ENCODE measurements at places on chromosomes 4 and X. TPM values are rescaled to one million over a fixed set of nuclear protein-coding genes. Genes with fewer than 3 reads are reported as not detected.
A peak's percentile ranks its signal among the peaks of the same experiment; 100 is the strongest.

GCNA gene
- 0.95 TPM for total RNA-seq

DNA sequence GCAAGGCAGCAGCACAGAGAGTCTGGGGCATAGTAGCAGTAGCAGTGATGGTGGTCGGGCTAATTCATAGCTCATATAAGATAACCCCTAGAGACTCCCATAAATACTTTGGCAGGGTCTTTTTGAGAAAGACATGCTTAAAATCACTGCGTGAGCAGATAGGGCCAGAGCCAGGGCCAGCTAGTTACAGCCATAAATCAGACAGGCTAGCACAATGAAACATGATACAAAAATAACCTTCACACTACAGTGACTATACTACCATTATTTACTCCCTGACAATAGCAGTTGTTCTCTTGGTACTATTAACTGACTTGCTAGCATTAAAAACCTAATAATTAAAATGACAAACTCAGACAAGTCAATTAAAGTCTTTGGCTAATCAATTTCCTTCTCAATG lies 295.9 kb downstream of the SMARCA1 start:
- no peak for DNase-seq
- H3K4me1 ChIP-seq, result no peaks in the 10 kb centered on the region
- no peaks in the 10 kb centered on the region for H3K27me3 ChIP-seq
- no peak overlapping the region for H3K4me3 ChIP-seq
- no peaks in the 10 kb centered on the region for H3K36me3 ChIP-seq

VCX3A gene
- not detected for total RNA-seq

DNA sequence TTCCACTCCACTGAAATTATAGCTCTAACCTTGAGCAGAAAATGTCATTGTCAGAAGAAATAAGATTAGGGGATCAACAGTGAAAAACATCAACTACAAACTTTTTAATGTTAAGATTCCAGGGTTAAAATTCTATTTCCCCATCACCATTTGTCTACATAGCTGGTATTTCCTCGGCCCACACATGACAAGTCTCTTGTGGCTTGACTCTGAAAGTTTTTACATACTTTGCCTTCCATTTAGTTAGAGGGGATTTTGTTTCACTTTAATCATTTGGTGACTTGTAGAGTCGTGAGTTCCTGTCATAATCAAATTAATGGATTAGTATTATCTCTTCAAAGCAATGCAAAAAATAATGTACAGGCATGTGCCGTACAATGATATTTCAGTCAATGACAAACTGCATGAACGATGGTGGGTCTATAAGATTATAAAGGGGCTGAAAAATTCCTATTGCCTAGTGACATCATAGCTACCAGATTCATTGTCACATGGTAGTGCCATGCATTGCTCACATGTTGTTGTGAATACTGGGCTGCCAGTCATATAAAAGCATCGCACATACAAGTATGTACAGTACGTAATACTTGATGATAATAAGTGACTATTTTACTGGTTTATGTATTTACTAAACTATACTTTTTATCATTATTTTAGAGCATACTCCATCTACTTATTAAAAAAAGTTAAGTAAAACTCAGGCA lies 72.0 kb downstream of the ING2 start:
- no peaks in the 10 kb centered on the region for H3K27me3 ChIP-seq
- no peaks in the 10 kb centered on the region for H3K36me3 ChIP-seq
- no peaks in the 10 kb centered on the region for H3K4me1 ChIP-seq
- no peak overlapping the region for H3K27ac ChIP-seq
- H3K4me3 ChIP-seq, result no peak overlapping the region

- no peaks in the 10 kb centered on the region for H3K4me1 ChIP-seq
- no peak for DNase-seq
- H3K4me3 ChIP-seq, result no peak overlapping the region
- no peaks in the 10 kb centered on the region for H3K36me3 ChIP-seq
These were observed 992.2 kb downstream of the ARAP2 start for GRCh38 chr4:35252071-35252470.

GRCh38 chr4:138494116-138494515 lies 252.0 kb upstream of the SLC7A11 start:
- H3K4me3 ChIP-seq, result no peak overlapping the region
- DNase-seq, result no peak
- H3K27me3 ChIP-seq, result no peaks in the 10 kb centered on the region

DNA sequence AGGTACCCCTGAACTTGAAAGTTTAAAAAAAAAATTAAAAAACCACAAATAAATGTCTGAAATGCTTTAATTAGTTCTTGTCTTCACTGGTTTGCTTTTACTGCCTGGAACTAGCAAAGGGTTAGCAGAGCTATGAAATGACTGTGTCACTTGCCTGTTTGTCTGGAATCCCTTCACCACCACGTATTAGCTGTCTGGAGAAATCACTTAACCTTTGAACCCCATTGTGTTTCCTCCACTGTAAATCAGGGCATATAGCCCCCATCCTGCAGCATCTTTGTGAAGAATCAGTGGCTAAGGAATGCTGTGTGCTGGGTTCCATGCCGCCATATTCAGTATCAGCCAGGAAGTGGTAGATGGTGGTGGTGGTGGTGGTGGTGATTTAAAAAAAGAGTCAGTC lies 6.3 kb downstream of the CYTL1 start:
- no peaks in the 10 kb centered on the region for H3K4me1 ChIP-seq
- no peak for DNase-seq
- peaks cover under 1% of the 10 kb centered on the region for H3K27me3 ChIP-seq
- no peaks in the 10 kb centered on the region for H3K36me3 ChIP-seq
- H3K27ac ChIP-seq, result no peak overlapping the region

ELF4 gene
- 2.3 TPM for total RNA-seq

DNA sequence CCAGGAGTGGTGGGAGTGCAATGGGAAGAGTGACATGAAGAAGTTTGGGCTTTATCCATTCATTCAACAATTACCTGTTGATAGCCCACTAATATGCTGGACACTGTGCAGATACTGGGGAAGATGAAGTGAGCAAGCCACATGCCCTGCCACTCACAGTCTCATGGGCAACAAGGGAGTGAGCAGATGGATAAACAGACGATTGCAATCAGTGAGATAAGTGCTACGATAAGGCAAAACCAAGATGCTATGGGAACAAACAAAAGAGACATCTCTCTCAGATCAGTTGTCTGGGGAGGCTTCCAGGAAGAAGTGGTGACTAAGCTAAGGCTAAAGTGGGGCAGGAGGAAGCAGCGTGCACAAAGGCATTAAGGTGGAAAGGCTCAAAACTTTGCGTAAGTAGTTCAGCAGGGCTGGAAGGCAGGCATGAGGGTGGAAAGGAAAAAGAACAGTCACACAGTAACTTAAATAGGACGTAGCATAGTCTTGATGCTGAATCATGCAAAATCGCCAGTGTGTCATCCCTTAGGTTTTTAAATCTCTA lies 31.7 kb downstream of the GAB3 start:
- no peak for DNase-seq
- H3K27me3 ChIP-seq, result no peaks in the 10 kb centered on the region
- no peak overlapping the region for H3K27ac ChIP-seq
- H3K36me3 ChIP-seq, result no peaks in the 10 kb centered on the region
- H3K4me1 ChIP-seq, result no peaks in the 10 kb centered on the region

GRCh38 chr4:48653217-48654014 lies 126.7 kb downstream of the FRYL start:
- peak overlapping the region; percentile 76 for H3K27ac ChIP-seq
- peak overlapping the region; percentile 44 for H3K4me3 ChIP-seq
- no peaks in the 10 kb centered on the region for H3K36me3 ChIP-seq
- H3K4me1 ChIP-seq, result peaks cover 40% of the 10 kb centered on the region
- DNase-seq, result peak; percentile 29

GLUD2 gene
- 0.51 TPM for total RNA-seq

- H3K36me3 ChIP-seq, result no peaks in the 10 kb centered on the region
- DNase-seq, result no peak
- H3K4me1 ChIP-seq, result no peaks in the 10 kb centered on the region
- H3K27me3 ChIP-seq, result no peaks in the 10 kb centered on the region
- no peak overlapping the region for H3K4me3 ChIP-seq
- no peak overlapping the region for H3K27ac ChIP-seq
These were observed 129.3 kb downstream of the BMPR1B start for GRCh38 chr4:94887027-94887426.

DNA sequence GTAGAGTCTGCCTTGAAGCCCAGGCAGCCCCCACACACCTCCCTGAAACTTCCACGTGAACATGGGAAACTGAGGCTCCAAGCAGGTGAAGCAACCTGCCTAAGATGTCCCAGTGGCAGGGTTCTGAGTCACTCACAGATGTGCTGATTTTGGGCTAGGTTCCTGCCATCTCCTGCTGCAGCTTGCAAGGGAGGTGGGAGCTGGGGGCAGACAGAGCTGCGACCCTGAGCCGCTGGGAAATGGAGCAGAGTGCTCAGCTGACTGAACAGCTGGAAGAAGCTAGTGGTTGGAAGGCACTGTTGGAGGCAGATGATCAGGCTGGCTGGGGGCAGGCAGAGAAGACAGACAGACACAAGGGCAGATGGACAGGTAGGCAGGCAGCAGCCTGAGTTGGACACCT lies 3.6 kb upstream of the FATE1 start:
- H3K4me3 ChIP-seq, result no peak overlapping the region
- H3K4me1 ChIP-seq, result no peaks in the 10 kb centered on the region
- no peak overlapping the region for H3K27ac ChIP-seq
- H3K27me3 ChIP-seq, result no peaks in the 10 kb centered on the region
- no peaks in the 10 kb centered on the region for H3K36me3 ChIP-seq

POF1B gene
- total RNA-seq, result 0.51 TPM

DNA sequence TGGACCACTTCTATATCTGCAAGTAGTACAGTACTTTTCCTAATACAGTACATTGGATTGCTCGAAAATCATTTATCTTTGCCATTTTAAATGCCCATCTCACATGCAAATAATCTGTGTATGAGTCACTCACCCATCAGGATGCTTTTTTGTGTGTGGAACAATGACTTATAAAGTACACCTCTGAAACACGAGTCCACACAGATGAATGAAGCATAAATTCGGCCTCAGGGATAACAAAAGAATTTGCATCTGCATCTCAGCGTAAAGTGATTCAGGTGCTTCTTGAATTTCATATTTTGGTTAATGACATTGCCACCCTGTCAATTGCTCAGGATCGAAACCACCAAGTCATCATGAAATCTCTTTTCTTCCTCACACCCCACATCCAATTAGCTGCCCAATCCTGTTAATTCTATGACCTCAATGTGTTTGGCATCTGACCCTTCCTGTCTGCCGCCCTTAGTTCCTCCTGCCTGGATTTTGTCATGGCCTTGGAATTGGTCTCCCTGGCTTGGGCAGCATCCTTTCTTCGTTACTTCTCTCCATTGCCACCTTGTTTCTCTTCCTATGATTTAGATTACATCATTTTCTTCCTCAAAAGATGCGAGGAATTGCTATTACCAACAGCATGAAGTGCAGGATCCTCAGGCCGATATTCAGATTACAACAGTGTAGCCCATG lies 161.6 kb upstream of the MID1 start:
- H3K36me3 ChIP-seq, result no peaks in the 10 kb centered on the region
- H3K27me3 ChIP-seq, result no peaks in the 10 kb centered on the region
- no peak for DNase-seq
- no peak overlapping the region for H3K4me3 ChIP-seq
- H3K27ac ChIP-seq, result no peak overlapping the region
- no peaks in the 10 kb centered on the region for H3K4me1 ChIP-seq

DNA sequence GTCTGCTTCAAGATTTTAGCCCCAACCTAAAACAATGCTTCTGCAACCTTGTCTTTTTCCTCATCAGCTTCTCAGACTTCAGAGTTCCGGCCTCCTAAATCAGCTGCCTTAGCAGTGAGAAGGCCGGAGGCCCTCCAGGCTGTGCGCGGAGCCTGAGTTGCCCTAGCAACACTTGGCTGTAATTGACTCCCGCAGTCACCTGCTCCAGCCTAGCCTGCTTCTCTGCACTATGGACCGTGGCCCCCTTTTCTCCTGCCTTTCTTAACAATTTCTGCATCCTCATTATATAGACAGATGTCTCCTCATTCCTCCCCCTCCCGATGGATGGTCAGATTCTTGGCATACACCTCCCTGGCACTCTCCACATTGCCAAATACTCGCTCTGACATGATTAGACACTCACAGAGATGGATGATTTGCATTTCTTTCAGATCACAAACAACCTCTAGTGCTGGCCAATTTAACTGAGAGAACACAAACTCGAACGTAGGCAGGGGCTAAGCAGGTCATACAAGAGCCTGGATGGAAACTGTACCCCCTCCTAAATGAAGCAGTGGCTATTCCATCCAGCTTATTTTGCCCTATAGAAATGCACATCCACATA lies 9.5 kb upstream of the HUWE1 start:
- H3K27me3 ChIP-seq, result no peaks in the 10 kb centered on the region
- H3K36me3 ChIP-seq, result no peaks in the 10 kb centered on the region
- no peak overlapping the region for H3K27ac ChIP-seq
- no peaks in the 10 kb centered on the region for H3K4me1 ChIP-seq
- no peak overlapping the region for H3K4me3 ChIP-seq

GRCh38 chrX:124005228-124005627 lies 43.7 kb downstream of the STAG2 start:
- H3K27me3 ChIP-seq, result no peaks in the 10 kb centered on the region
- no peak overlapping the region for H3K4me3 ChIP-seq
- H3K27ac ChIP-seq, result no peak overlapping the region
- peaks cover 8% of the 10 kb centered on the region for H3K4me1 ChIP-seq
- no peaks in the 10 kb centered on the region for H3K36me3 ChIP-seq

DNA sequence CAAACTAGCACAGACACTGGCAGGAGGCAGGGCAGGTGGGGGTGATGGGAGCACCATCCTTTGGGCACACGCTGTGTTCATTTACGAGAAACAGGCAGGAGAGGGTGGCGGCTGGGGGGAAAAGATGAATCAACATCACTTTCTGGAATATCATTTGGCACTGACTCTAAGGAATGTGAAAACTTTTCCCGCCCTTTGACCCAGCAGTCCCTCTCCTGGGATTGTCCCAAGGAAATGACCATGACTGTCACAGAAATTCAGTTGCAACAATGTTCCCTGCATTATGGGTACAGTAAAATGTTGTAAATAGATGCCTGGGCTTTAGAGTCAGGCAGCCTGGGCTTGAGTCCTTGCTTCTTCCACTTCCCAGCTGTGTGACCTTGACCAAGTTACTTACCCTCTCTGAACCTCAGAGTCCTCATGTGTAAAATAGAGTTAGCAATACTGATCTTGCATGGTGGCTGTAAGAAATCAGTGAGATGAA lies 58.6 kb downstream of the ABLIM2 start:
- H3K27me3 ChIP-seq, result no peaks in the 10 kb centered on the region
- H3K4me1 ChIP-seq, result peaks cover 75% of the 10 kb centered on the region
- no peaks in the 10 kb centered on the region for H3K36me3 ChIP-seq
- peak overlapping the region; percentile 96 for H3K27ac ChIP-seq
- H3K4me3 ChIP-seq, result no peak overlapping the region

- no peaks in the 10 kb centered on the region for H3K27me3 ChIP-seq
- H3K4me3 ChIP-seq, result no peak overlapping the region
- H3K36me3 ChIP-seq, result no peaks in the 10 kb centered on the region
These were observed 87.0 kb downstream of the EFNB1 start for GRCh38 chrX:68915778-68916177.

- no peaks in the 10 kb centered on the region for H3K4me1 ChIP-seq
- no peak overlapping the region for H3K27ac ChIP-seq
- H3K27me3 ChIP-seq, result no peaks in the 10 kb centered on the region
These were observed 65.5 kb downstream of the ACOX3 start for GRCh38 chr4:8374851-8375649.

CXXC4 gene
- 0.36 TPM for total RNA-seq

MAP9 gene
- total RNA-seq, result 0.41 TPM

- H3K4me1 ChIP-seq, result no peaks in the 10 kb centered on the region
- H3K27me3 ChIP-seq, result peaks cover 4% of the 10 kb centered on the region
- no peaks in the 10 kb centered on the region for H3K36me3 ChIP-seq
- H3K27ac ChIP-seq, result no peak overlapping the region
- DNase-seq, result no peak
These were observed 21.9 kb upstream of the GPR78 start for GRCh38 chr4:8558080-8558960.
